ENCODE measurements at places on chromosomes 16 and 17.
A peak's percentile ranks its signal among the peaks of the same experiment; 100 is the strongest.

- DNase-seq, result no peak
Observed at GRCh38 chr17:62193249-62193648, 128.2 kb upstream of the MED13 start.

DNA sequence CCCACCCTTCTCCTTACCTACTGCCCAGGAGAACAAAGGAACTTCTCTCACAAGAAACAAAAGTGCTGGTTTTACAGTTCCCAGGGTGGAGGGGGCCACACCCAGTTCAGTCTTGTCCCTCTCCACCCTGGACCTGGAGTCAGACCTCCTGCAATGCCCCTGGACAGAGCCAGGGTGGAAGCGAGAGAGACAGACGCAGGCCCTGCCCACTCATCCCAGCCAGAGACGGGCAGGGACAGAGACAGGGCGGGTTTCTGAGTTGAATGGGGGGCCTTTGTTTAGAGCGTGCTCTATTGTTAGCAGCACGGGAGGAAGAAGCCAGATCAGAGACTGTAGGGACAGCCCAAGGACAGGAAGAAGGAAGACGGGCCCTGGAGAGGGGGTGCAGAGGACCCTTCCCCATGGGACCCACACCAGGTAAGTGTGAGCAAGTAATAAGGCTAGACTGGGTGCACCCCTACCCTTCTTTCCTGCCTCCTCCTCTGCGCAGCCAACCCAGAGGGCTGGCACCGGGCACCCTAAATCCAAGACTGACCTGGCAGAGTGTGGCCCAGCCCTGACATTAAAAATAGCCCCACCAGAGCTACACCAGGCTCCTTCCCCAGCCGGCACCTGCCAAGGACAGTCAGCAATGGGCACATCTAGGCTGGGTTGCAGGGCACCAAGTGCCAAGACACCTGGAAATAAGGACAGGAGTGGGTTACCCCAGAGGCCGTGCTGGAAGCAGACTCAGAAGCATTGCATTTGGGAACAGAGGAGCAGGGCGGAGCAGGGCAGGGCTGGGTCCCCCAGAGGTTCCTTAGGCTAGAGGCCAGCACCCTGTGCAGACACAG is 10.9 kb downstream of the JUP start:
- DNase-seq, result no peak

DNA sequence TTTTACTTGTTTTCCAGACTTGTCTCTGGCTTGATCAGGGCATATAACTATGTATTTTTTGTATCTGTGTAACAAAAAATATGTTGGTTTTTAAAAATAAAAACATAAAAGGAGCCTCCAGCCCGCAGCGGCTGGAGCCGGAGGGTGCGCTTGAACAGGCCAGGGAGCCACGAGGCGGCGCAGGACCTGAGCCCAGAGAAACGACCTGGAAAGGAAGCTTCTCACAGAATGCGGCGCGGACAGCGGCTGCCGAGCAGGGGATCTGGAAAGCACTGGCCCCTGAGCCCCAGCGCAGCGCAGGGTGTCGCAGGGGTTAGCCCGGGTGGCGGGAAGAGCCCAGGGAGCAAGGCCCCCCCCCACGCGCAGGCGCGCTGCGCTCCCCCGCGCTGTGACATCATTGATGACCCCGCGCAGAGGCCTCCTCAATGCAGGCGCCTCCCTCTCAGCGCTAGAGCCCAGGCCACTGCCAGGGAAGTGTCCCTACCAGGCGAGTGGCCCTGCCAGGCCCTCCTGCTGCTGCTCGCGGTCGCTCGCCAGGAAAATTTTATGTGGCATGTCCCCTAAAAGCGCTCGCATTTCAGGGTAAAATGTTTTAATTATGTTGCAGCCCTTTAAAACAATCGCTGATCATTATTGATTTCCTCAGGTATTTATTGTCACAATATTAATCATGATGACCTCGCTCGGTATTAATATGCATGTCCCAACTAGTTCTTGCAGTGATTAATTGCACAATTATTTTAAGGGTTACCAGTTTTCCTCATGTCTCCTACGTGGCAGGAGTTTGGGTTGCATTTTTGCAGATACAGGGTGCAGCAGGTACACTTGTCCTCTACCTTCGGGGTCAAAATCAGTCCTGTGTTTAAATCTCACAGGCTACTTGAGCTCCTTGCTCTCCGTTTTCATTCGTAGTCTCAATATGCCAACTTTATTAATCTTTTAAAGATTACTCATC is 134.2 kb downstream of the USP22 start:
- peak; percentile 86 for DNase-seq

- DNase-seq, result no peak
Observed at GRCh38 chr16:82231008-82231787, 61.2 kb upstream of the MPHOSPH6 start.

DNA sequence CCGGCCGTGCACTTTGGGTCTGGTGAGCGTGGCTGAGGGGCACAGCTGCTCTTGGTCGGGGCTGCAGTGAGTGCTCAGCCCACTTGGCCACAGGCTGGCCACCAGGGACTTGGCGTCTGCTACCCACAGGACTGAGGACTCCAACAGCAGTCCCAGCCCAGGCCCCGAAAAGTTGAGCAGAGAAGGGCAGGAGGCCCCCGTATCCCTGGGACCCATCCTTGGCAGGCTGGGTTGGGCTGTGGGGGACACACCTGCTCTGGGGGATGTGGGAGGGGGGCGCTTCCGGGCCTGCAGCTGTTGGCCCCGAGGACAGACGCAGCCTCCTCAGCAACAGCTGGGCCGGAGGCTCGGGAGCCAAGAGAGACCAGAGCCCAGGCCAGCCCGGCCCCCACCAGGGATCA is 19.4 kb upstream of the SSTR5 start:
- DNase-seq, result no peak

DNA sequence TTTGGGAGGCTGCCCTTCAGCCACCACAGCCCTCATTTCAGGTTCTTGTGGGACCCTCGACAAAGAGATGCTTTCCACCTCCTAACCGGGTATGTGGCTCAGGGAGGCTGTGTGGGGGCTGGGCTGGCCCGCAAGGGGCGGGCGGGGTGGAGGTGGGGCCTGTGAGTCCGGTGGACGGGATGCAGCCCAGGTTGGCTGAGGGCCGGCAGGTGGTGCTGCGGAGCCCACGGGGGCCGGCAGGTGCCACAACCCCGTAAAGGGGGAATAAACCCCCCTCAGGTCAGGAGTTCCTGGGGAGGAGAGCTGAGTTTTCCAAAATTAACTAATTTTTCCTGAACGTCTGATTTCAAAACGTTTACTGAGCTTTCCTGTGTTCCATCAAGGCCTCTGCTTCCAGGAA is 4.9 kb upstream of the CIAO3 start:
- DNase-seq, result peak; percentile 42

GRCh38 chr16:48156790-48157209 is 1.0 kb upstream of the ABCC12 start:
- DNase-seq, result peak; percentile 92

DNA sequence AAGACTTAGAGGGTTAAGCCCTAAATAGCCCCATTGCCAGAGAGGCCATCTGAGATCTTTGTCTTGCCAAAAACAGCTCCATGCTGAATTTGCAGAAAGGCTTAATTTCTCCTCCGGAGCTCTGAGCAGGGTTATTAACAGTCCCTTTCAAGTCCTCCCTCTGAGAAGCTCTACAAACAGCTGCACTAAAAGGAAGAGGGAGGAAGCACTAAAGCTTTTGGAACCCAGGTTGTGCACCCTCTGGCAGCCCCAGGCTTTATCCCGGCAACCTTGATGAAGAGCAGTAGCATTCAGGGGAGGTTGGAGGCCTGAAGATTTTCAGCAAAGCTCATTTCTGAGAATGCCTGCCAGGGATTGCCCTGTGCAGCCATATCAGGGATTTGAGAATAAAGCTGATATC is 554.7 kb downstream of the RBFOX1 start:
- no peak for DNase-seq

DNA sequence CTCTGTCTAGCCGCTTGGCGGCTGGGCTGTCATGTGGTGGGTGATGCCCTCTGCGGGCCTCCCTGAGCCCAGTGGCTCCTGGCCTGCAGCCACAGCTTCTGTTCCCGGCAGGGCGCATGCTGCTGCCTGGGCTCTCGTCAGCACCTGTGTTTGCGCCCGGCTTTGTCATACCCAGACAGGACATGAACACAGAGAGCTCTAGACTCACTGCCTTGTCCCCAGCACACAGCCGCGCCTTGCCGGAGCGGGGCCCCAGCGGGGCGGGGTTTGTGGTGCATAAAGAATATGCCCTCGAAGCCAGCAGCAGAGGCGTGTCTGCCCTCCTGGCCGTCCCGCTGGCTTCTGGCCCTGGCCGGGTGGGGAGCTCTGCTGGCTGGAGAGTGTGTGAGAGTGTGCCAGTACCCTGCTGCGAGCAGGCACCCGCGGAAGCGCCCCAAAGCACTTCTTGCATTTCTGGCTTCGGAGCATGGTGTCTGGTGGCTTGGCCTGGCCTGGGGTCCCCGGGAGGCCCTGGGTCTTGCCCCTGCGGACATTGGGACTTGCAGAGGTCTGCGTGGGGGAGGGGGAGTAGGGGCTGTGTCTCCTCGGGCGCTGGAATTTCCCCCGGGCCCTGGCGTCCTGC is 14.4 kb downstream of the ASPSCR1 start:
- no peak for DNase-seq

GRCh38 chr17:78172249-78173051 is 4.1 kb downstream of the SYNGR2 start:
- DNase-seq, result no peak

DNA sequence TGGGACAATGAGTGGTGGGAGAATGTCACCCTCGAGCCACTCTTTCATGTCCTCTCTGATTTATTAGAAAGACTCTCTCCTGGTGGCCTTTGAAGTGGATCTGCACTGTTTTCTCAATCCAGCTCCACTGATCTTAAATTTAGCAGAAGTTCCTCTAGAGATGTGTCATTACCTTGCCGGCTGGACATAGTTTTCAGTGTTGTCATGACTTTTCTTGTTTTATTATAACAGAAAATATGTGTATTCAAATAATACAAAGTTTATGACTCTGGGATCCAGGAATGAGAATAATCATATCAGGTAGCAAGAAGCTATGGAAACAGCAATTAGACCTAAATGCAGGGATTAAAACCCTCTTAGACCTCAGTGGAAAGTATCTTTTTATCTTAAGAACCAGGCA is 247.5 kb upstream of the ELAC2 start:
- no peak for DNase-seq

DNA sequence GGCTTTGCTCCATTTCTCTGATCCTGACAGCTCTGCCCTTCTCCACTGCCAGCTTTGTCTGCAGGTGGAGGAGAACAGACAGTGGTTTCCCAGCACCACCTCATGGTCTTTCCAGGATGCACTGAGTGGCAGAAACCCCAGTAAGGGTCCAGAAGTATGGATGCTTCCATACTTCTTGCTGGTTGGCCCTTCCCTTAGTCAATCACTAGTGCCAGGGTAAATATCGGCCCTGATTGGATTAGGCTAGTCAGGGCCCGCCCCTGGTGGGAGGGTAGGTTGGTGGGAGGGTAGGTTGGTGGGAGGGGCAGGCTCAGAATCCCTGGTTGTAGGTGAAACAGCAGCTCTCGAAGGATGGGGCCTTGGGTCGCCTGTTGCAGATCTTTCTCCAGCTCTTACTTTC is 10.2 kb downstream of the RNF213 start:
- peak; percentile 73 for DNase-seq

GRCh38 chr17:40895106-40895730 is 10.2 kb upstream of the KRT20 start:
- DNase-seq, result no peak

DNA sequence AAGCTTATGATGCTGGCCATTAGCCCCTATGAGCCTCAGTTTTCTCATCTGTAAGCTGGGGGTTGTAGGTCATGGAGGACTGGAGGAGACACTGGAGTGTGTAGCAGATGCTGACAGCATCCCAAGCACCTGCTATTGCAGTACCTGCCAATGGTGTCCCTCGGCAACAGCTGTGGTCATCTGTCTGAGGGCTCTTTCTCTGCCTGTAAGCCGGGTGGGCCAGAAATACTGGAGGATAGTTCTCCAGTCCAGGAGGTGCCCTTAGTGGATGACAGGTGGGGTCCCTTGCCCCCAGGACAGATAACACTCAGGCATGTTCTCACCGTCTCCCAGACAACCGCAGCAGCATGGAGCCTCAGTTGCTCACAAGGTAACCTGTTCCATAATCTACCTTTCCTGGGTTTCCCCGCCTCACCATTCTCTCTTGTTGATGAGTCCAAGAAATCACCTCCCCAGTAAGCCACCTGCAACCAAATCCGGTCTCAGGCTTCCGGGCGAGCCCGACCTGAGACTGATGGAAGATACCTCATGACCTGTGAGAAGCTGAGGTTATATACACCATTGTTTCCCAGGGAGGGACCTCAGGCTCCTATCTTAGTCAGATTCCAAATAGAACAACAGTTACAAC is 23.8 kb downstream of the NLRP1 start:
- DNase-seq, result no peak

DNA sequence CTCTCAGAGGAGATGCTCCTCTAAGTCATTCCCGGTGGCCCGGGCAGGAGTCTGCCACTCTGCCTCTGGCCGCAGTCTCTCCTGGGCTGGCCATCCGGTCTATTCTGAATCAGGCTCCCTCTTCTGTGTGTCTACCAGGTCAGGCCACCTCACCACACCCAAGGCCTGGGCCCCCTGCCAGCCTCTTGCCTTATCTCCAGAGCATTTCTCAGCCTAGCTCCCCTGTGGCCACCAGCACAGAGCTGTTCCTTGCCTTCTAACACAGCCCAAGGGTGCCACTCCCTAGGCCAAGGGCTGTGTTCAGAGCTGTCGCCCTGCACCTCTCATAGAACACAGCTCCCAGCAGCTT is 55.3 kb downstream of the MYO18A start:
- no peak for DNase-seq

DNA sequence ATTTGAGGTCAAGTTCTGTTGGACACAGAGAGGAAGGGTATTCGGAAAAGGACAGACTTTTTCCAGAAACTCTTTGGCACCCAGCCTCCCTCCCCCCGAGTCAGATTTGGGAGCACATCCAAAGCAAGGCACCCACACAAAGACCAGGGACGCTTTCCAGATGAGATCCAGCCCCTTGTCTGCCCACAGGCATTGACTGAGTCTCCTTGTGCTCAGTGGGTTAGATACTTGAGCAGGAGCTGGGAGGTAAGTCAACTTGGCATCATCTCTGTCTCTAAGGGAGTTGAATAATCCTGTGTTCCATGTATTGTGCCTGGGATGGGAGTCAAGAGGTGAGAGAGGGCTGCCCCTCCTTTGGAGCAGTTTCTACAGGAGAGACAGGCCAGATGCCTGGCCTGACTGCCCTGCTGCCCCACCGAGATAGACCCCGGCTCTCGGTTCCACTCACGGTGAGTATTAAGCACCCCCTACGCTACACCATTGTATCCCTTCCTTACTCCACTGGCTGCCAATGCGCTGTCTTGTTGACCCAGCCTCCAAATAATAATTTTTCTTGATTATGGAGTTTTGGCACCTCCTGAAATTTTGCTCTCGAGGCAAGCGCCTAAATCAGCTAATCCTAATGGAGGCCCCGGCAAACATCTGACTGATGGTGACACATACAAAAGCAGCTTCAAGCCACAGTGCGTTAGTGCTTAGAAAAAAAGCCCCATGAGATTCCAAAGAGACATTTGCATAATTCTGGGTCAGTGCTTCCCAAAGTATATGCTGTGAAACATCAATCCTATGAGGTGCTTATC is 29.6 kb upstream of the MAP3K14 start:
- no peak for DNase-seq

DNA sequence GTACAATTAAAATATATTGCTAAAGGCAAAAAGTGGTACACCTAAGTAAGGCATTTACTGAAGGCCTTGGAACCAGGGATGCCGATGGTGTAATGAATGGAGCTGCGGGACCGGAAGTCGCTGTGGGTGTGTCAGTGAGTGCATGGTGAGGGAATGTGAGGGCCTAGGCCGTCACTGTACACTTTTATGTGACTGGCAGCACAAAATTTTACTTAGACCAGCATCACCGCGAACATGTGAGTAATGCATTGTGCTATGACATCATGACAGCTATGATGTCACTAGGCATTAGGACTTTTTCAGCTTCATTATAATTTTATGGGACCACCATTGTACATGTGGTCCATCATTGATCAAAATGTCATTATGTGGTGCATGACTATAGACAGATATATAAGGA is 14.7 kb downstream of the ALOX15B start:
- no peak for DNase-seq
